CD4-positive, alpha-beta T cell treated with Interleukin-4 for 1 hour (primary cell): ENCODE measurements at places on chromosomes 1 and 21.

DNA sequence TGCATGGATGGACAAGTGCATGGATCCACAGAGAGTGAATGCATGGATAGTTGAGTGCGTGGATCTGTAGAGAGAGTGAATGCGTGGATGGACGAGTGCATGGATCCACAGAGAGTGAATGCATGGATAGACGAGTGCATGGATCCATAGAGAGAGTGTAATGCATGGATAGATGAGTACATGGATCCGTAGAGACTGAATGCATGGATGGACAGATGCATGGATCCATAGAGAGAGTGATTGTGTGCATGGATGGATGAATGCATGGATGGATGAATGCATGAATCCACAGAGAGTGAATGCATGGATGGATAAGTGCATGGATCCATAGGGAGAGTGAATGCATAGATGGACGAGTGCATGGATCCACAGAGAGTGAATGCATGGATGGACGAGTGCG, 153.8 kb downstream of the PCBP3 start:
- no peak for DNase-seq

DNA sequence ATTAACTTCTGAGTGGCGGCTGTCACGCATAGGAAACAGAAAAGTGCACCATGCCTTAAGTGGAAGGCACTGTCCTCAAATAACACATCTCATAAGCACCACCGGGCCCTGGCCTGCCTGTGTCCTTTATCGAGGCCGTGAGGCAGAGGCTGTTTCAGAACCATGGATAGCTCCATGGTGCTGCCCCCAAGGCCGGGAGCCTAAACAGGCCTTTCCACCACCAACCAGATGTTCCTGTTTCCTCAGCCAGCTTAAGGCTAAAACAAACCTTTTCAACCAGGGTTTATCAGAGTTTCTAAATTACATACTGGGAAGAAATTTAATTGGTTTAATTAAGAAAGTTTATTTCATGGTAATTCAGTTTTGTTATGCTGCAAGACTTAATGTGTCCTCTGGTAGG, 114.4 kb downstream of the DMRTA2 start:
- no peak for DNase-seq

GRCh38 chr1:107110326-107110725, 30.5 kb upstream of the NTNG1 start:
- no peak for DNase-seq

- DNase-seq, result no peak
Measured at GRCh38 chr1:234509457-234510328, 30.7 kb upstream of the TARBP1 start.

- no peak for DNase-seq
Measured at GRCh38 chr1:92567211-92567868, 80.6 kb upstream of the GFI1 start.

DNA sequence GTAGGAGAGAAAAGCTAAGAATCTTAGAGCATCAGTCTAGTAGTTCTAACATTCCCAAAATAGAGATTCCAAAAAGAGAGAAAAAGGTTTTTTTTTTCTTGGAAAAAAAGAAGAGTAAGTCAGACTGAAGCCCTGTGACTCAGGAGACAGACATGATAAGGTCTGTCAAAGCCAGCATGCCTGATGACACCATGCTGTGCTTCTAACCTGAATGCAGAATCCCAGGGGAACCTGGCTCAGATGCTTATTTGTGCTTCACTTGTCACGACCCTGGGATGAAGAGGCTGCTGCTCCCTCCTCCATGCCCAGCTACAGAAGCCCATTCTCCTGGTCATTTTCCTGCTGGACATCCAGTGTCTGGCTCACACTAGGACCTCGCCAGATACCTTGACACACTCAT, 44.3 kb downstream of the ERICH3 start:
- DNase-seq, result no peak

DNA sequence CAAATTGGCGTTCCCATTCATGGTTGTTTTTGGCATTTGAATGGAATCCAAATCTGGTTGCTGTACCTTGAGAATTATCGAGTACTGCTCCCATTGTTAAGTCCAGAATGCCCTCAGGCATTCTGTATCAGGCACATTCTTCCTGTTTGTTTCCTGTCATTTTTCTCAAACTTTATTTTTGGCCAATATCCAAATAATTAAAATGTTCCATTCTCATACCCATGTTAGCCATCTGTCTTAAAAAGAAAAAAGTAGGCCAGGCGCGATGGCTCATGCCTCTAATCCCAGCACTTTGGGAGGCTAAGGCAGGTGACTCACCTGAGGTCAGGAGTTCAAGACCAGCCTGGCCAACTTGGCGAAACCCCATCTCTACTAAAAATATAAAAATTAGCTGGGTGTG, 29.3 kb upstream of the SHISA4 start:
- DNase-seq, result no peak

- no peak for DNase-seq
Measured at GRCh38 chr1:160416369-160416768, 16.0 kb downstream of the VANGL2 start.

GRCh38 chr1:43227143-43227764, 42.5 kb upstream of the TMEM125 start:
- peak; percentile 79 for DNase-seq

- DNase-seq, result no peak
Measured at GRCh38 chr1:2346691-2347408, 44.5 kb downstream of the MORN1 start.

GRCh38 chr1:54259546-54260140, 59.7 kb downstream of the MRPL37 start:
- DNase-seq, result no peak

DNA sequence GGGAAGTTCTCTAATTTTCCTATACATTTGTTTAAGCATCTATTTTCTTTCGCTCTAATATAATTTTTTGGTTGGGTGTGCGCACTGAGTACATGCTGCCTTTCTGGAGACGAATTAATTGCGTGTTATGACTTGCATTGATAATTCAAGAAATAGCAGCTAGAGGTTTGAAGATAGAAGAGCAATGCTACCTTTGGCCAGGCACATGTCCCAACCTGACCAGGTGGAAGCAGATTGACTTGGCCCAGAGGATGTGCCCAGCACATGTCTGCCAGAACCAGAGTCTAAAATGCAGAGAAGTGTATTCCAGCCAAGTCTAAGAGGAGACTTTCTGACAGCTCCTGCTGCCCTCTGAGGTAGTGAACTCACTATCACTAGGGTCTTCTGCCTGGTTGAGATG, 114.3 kb downstream of the SLC35F3 start:
- DNase-seq, result no peak

- DNase-seq, result no peak
Measured at GRCh38 chr1:92037400-92037799, 7.6 kb downstream of the EPHX4 start.

DNA sequence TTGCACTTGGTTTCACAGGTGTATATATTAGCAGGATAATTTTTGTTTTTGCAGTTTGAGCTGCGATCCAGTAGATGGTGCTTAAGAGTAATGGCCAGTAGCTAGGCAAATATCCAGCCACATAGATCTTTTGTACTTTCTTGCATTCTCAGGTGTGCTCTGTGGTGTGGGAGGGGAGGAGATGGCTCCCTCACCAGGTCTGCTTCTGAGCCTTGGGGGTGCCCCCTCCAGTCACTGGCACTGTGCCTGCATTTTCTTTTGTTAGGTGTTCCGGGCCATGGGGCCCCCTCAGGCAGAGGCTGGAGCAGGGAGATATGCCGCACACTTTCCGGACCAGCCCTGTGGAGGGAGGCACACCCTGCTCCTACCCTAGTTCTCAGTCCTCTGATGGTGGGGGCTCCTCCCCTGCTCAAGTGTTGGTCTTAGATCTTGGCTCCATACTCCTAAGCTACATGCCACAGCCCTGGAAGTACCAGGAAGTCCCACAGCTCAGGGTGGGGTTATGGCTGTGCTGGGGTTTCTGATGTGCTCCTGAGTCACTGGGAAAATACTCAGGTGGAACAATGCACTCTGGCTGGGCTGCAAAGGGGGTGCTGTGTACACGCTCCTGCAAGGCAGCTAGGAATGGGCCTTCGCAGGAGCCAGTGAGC, 197.6 kb upstream of the DMRTA2 start:
- no peak for DNase-seq

DNA sequence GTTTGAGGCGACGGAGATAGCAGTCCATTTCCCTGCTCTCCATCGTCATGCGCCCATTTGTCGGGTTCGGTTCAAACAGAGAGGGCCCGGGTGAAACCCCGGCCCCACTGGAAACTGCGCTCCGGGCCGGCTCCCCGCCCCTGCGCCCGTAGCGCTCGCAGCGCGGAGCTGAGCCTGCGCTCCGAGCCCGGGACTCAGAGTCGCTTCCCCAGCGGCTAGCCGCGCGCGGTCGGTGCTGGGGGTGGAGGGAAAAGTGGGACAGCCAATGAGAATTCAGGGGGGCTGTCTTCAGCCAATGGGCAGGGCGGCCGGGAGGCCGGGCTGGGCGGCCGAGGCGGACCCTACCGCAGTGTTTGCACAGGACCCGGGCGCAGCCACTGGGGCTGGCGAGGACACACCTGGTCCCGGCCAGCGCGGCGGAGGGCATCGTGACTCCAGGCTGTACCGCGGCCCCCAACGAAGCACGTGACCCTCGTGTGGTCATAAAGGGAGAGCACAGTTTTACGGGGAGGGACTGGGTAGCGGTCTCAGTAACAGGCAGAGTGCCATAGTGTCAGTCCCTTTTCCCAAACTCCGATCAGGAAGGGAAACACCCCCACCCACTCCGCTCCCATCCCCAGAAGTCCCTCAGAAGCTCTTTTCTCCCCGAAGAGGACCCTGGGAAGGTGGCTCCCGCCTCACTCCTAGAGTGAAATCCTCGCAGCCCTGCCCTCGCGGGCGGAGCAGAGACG, at the start of gene INKA2:
Gene INKA2 (minus strand): TSS at position 202 of the 731 bp plus-strand sequence. CDS start 153 bp downstream, at position 49.
- peak; percentile 78 for DNase-seq

DNA sequence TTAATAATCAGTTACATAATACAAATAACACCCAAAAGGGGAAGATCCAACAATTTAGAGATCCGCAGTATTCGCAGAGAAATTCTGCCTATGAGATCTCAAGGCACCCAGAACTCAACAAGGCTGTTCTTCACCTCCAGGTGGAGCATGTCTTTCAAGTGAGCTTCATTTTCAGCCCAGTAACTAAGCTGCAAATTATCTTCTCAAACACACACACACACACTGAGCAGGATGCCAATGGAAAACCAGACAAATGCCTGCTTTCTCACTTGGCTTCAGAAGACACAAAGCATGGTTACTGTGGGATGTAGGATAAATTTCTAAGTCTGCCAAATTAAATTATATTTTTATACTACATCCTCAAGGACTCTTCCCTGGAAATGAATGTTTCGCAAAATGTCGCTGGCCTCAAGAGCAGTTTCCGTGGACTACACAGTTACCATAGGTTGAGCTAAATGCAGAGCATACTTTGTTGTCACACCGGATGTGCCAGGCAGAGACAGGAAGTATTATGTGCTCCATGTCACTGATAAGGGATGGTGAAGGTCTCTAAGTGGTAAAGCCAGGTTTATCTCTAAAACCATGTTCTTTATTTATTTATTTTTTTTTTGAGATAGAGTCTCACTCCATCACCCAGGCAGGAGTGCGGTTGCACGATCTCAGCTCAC, 30.3 kb downstream of the UBR4 start:
- peak; percentile 40 for DNase-seq

DNA sequence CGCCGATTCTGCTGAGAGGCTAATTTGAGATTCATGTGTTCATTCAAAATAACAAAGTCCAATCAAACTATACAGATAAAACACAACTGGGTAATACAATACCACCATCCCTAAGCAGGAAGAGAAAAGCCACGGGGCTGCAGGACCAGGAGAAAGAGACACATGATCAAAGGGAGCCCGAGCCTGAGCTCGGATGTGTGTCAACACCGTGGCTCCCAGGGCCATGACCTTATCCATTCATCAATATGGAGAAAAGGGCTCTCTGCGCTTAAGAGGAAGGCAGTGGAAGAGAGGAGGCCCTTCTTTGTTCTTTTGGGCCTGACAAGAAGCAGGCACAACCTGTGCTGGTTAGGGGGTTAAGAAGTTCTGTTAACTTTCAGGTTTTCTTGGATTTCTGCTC, 56.7 kb downstream of the HUNK start:
- no peak for DNase-seq

DNA sequence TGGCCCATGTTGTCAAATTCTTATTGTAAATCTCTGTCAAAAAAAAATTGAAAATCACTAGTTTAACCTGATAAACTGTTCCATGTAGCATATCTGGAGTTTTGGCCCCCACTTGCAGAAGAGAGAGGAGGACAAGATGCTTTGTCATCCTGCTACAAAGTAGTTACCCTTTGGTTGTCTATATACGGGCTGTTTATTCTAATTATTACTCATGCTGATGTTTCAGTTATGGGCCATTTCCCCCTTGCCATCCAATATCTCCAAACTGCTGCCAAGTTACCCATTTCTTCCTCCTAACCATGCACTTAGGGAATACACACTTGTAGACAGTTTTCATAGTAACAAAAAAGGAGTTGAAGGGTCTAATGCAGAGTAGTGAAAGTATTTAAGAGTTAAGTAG, 22.6 kb downstream of the STX12 start:
- no peak for DNase-seq

DNA sequence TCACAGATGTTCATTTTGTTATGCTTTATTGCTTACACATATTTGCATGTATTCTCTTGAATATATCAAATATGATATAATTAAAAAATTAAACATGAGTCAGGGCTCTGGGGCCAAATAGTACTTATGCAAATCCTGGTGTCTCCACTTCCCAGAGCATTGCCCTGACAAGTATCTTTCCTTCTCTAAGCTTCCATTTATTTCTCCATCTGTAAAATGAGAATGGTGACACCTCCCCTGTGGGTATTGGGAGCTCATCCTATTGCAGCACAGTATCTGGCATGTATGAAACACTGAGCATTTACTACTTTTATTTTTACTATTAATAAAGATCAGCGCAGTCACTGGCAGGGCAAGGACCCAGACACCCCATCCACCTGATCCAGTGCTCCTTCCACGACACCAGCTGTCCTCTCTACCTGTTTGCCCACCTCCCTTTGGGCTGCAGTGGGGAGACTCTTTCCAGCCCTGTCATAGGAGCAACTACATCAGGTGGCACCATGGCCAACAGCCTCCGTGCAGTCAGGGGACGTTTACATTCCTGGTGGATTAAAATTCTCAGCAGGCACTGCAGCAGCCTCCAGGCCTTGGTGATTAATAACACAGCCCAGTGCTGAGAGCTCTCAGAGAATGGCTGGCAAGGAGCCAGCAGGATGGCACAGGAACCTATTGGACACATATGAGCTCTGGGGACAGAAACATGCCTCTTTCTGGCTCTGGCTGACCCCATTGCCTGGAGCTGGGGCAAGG, 113.0 kb downstream of the DMRTB1 start:
- peak; percentile 4 for DNase-seq

- DNase-seq, result peak; percentile 22
Measured at GRCh38 chr1:229127301-229127700, 143.6 kb upstream of the RAB4A start.

GRCh38 chr21:34107606-34108005, 34.2 kb downstream of the MRPS6 start:
- DNase-seq, result no peak

- DNase-seq, result no peak
Measured at GRCh38 chr1:109616391-109616790, 3.0 kb downstream of the GNAT2 start.

- no peak for DNase-seq
Measured at GRCh38 chr1:178646821-178647220, 78.2 kb upstream of the RALGPS2 start.

- DNase-seq, result no peak
Measured at GRCh38 chr1:179825206-179825605, 52.4 kb downstream of the TOR1AIP2 start.

- DNase-seq, result no peak
Measured at GRCh38 chr1:236206548-236206947, 64.2 kb downstream of the GPR137B start.

- DNase-seq, result no peak
Measured at GRCh38 chr1:221180704-221181368, 301.6 kb downstream of the HLX start.
